Mucosa of descending colon (tissue), 3 donors: ENCODE measurements at places on chromosomes 3 and 15. TPM values are rescaled to one million over a fixed set of nuclear protein-coding genes. Genes with fewer than 3 reads are reported as not detected.

- DNase-seq = no peak
Observed at GRCh38 chr3:119950666-119951325, 143.5 kb downstream of the GSK3B start.

DNA sequence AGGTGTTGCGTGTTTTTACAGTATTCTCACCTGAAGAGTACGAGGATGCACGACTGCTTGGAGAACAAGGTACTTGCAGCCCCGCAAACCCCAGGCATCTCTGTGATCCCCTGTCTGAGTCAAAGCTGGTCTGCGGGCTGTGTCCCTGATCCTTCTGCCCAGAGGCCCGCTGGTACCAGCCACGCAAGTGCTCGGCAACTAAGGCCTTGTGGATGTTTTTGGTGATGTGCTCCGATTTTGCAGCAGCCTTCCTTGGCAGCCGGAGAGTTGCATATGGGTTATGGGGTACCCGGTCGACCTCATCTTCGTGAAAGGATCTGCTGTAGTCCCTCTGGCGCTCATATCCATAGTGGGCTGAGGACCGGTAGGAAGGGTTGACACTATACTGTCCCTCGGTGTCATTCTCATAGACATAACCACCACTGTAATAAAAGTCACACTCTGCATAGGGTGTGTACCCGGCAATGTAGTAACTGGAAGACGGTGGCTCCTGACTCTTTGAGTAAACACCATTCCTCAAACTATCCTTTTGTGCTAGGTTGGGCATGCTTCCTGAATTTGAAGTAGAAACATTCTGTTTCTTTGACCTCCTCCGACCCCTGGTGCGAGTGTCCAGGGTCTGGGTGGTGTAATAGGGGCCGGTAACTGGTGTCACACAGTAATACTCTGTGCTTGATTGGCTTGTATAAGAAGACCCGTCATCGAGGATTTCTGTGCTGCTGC, 58.6 kb upstream of the LMOD3 start:
- peak; percentile 50 for DNase-seq

DNA sequence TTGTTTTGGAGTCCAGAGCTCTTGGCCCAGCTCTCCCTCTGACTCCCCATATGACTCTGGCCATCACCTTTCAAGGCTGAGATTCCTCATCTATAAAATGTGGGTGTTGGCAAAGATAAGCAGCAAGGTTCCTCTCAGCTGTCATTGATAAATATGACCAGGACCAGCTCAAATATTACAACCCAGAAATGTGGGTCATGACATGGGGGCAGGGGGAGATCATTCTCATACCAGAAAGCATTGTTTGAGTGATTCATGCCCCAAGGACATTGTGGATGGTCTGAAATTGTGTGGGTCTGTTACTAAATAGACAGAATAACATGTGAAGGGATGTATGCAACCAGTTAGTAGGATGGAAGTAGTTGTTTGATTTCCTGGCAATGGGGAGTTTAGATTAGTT, 13.9 kb downstream of the UPK1B start:
- DNase-seq = no peak

DNA sequence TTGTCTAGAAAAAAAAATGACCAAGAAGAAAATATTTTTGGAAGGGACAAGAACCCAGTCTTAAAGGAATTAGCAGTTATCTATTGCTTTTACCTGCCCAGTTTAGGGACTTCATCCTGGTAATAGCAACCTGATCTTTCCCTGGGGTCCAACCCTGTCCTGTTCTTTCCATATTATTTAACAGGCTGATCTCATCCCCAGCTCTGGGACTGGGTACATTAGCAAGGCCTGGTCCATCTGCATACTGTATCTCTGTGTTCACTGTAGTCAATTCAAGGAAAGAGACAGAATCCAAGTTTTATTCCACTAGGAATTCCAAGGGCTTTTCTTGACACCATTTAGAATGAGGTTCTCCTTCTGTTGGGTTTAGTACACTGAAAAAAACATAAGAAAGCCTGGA, 191.7 kb upstream of the GADL1 start:
- DNase-seq = no peak

DNA sequence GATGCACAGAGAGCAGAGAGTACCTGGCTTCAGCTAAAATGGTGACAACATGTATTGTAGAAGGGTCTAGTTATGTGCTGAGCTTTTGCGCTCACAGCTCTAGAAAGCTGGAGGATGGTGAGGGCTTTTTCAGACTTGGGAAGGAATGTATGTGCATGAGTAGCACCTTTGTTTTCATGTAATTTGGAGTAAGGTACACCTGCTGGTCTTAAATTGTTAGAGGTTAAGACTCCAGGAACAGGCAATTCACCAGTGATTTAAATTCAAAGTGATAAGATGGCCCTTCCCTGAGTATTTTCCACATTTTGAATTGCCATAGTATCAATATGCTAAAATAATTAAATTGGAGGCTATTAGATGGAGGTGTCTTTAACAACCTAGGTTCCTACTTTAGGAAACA, 436.4 kb upstream of the GOLIM4 start:
- no peak for DNase-seq

GRCh38 chr3:52731590-52731989, 25.7 kb downstream of the SPCS1 start:
- no peak for DNase-seq

- DNase-seq = no peak
Observed at GRCh38 chr3:32334675-32335074, 57.0 kb upstream of the CMTM7 start.

The NUP210 gene
- 14.8 TPM for total RNA-seq

The SAMD7 gene
- not detected for total RNA-seq

The NR2E3 gene
- total RNA-seq = 1.2 TPM

The CEMIP gene
- total RNA-seq = 1.4 TPM

The ZNF860 gene
- total RNA-seq = 1.0 TPM
